ENCODE measurements at places on chromosomes 7 and 10. TPM values are rescaled to one million over a fixed set of nuclear protein-coding genes. Genes with fewer than 3 reads are reported as not detected.

The DENND2A gene
- total RNA-seq = 16.4 TPM

The COPS6 gene
- total RNA-seq = 25.9 TPM

The GLI3 gene
- total RNA-seq = 4.1 TPM

The HOGA1 gene
- total RNA-seq = 0.62 TPM

The CPXM2 gene
- 0.16 TPM for total RNA-seq

The TAS2R5 gene
- total RNA-seq = 3.4 TPM

The PLAC9 gene
- 1.6 TPM for total RNA-seq

The ADAMTS14 gene
- 0.16 TPM for total RNA-seq

The NPC1L1 gene
- 0.16 TPM for total RNA-seq

The SPDYE2B gene
- not detected for total RNA-seq

The HMX3 gene
- not detected for total RNA-seq

The CCAR1 gene
- total RNA-seq = 41.0 TPM

The IGFBP1 gene
- total RNA-seq = 0.31 TPM

The DDC gene
- not detected for total RNA-seq

The SLC18A3 gene
- not detected for total RNA-seq

The SUN3 gene
- not detected for total RNA-seq

The TMEM196 gene
- total RNA-seq = 10.1 TPM

The HGF gene
- total RNA-seq = 5.9 TPM

The AS3MT gene
- 10.8 TPM for total RNA-seq

The SLC13A4 gene
- total RNA-seq = 7.6 TPM

The NME8 gene
- total RNA-seq = not detected

The SPDYE5 gene
- total RNA-seq = not detected
